NCI-H526 treated with DMSO at 0.1 percent for 48 hours (cell line): ENCODE measurements at places on chromosomes 2 and 18.

DNA sequence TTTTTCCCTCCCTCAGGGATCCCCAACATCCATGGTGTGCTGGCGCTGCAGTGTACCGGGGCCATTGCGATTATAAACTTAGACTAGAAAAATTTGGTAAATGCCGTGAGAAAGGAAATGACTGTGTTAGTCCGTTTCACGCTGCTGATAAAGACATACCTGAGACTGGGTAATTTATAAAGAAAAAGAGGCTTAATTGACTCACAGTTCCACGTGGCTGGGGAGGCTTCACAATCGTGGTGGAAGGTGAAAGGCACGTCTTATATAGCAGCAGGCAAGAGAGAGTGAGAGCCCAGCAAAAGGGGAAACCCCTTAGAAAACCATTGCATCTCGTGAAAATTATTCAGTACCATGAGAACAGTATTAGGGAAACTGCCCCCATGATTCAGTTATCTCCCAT lies 44.3 kb downstream of the NTSR2 start:
- DNase-seq = no peak

- peak; percentile 19 for DNase-seq
Observed at GRCh38 chr2:119536211-119536610, 8.0 kb upstream of the CFAP221 start.

- DNase-seq = no peak
Observed at GRCh38 chr2:124649001-124649400, 623.9 kb downstream of the CNTNAP5 start.

- DNase-seq = no peak
Observed at GRCh38 chr2:235544689-235544969, 50.8 kb downstream of the AGAP1 start.

DNA sequence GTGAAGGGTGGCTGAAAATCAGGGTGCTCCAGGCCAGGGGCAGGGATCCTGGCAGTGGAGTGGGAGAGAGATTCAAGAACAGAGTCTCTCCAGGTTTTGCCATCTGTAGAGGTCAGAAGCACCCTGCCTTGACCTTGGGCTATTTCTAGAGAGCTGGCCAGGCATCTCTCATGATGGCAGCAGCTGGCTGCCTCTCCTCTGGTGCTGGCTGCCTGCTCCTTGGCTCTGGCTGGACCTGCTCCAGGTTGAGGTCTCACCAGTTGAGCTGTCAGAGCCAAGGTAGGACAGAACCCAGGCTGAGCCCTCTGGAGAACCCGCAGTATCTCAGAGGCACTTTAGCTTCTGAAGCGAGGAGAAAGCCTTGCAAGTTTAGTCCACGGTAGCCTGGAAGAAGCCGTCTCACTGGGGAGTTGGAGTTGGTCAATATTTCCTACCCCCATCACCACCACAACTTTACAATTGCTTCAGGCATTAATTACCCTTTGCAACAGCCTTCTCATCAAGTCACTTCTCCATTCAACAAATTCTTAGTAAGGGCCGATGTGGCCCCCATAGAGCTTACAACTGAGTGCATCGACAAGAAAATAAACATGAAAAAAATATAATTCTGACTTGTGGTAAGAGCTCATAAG lies 25.6 kb downstream of the GNLY start:
- no peak for DNase-seq

DNA sequence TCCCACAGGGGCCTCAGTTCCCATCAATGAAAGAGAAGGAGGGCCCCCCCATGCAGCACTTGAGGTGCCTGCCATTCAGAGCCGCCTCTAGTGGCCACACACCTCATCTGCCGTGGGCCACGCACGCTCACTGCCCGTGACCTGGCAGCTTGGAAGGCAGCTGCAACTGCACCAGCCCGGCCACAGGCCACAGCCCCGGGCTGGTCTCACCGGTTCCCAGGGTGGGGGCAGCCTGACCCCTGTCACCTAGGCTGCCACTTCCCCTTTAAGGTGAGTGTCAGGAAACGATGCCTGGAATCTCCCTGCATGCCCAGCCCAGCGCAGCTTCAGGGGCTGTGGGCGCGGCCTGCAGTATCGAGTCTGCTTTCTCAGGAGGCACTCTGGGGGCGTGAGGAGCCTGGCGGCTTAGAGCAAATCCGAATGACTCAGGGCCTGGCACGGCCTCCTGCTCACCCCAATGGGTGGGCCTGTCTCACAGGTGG lies 2.6 kb downstream of the MAB21L4 start:
- no peak for DNase-seq

DNA sequence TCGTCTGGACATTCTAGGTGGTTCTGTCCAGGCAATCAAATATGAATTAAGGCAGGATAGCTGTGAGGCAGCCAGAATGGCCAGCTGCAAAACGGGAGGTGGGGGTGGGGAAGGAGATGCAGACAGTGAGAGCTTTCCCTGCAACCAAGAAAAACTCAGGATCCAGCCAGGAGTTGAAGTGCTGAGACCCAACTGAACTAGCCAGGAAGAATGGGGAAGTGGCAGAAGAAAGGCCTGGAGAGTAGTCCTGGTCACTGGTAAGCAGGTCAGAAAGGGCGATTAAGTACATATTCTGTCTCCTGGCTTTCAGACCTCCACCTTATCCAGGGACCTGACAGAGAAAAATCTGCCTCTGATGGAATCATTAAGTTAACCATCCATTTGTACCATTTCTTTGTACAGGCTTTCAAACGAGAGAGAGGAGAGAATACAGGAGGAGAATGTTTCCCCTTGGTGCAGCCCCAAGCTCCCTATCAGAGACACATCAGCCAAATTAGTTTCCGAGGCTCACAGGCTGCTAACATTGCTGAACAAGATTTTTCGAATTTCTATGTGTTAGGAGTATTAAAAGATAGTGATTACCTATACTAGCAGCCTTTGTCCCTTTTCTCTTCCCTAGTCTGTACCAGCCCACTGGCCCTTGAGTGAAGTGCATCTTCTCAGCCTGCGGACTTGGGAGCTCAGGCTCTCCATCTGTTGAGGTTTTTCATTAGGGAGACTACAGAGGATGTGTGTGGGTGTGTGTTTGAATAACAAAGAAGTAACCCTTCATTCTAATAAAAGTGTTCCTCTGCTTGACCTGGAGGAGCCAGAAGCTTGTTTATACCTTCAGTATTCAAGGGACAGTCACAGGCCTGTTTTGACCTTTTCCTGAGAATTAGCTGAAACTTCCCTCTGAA lies 12.5 kb upstream of the HOXD1 start:
- DNase-seq = peak; percentile 42

DNA sequence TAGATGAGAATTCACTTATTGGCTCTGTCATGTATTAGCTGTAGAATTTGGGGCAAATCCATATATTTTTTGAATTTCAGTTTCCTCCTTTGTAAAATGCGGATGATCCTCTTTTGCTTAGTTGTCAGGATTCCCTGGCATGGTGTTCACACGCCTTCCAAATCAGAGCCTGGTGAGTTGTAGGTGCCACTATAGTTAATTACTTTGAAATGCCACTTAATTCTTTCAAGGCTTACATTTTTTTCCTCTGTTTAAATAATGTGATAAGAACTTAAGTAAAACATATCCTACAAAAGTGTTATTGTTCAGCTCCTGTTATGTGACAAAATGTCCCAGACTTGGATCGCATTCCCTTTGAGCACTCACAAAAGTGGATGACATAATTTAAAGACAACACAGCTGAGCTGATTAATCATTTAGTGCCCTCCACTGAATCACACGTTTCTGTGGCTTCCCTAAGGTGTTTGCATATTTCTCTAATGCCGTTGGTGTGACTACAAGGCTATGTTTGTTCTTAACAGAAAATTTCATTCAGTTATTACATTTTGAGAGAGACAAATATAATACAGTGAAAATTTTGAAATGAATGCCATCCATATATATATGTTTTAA lies 471.2 kb upstream of the CHST9 start:
- DNase-seq = peak; percentile 41

- DNase-seq = no peak
Observed at GRCh38 chr18:11309172-11309571, 159.8 kb upstream of the PIEZO2 start.

- DNase-seq = no peak
Observed at GRCh38 chr2:3712831-3713503, 9.6 kb downstream of the DCDC2C start.

DNA sequence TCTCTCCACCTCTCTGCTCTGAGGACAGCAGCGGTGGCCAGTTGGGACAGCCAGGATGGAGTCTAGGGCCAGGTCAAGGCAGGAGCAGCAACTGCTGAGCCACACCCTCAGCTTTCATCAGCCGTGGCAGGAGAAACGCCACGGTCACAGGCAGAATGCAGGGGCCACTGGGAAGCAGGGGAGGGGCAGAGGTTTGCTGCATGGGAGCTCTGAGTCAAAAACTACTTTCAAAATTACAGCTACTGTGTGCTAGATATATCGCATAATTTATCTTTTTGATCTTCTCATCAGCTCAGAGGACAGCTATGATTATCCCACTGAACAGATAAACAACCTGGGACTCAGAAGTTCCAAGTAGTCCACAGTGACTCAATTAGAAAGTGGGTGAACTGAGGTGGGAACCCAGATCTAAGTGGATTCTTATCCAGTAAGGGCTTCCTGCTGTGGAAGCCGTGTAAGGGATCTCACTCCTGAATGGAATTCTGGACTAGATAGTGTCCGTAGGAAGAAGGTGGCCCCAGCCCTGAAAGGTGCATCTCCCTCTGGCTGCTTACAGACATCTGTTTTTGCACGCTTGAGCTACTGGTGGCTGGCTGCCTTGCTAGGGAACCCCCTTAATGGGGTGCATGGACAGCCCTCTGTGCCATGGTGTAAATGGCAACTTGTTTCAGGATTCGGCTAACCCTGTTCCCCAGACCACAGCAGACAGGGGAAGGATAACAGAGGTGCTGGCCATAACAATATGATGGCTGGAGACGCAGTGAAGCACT lies 194.6 kb upstream of the SMAD2 start:
- DNase-seq = no peak

GRCh38 chr2:241967467-241968144 lies 98.1 kb downstream of the RTP5 start:
- no peak for DNase-seq

DNA sequence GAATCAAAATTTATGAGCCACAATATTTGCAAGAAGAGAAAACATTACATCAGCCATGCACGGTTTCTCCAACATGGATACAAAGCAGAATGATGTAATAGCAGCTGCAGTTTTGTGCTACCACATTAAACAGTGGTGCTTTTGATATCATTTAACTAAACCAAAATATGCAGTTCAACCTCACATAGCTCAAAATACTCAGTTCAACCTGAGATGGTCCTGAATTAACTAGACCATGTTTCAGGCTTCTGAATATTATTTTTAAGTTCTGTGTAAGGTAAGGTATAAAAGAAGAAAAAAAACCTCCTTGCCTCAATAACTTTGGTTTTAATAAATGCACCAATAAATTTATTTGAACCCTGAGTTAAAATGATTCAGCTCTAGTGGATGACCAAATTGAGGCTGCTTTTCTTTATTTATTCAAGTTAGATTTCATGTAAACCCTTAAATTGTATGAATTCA lies 18.8 kb upstream of the TSPYL6 start:
- DNase-seq = no peak

DNA sequence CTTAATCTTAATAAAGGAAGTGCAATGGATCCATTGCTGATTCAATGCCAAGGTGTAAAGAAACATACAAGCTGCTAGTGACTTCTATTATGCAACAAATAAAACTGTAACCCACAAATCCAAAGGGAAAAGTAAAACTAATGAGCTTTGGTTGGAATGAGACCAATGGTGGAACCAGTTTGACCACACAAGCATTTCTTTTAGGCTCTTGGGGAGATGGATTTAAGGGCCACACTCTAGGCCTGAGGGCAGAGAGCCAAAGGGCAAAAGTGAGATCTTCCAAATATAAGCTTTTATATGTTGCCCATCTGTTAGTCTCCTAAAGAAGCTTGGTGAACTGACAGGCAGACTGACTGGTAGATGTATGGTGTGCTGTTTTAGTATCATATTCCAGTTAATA lies 41.5 kb upstream of the MMADHC start:
- DNase-seq = no peak

- no peak for DNase-seq
Observed at GRCh38 chr18:34789768-34790344, 79.8 kb downstream of the DTNA start.

DNA sequence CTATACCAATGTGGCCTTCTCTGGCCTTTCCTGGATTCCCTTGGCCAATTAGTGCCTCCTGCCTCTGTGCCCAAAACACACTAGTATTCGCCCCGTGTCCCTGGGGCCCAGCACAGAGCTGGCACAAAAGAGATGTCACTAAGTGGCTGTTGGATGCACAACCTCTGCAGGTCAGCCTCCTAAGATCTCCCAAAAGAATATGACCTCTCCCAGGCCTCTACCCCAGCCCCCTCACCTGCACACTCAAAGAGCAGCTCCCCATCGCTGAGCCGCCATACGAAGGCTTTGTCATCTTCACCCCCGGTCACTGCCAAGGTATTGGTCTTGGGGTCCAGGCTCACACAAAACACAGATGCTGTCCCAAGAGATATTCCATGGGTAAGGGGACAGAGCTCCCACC lies 2.7 kb downstream of the AAMP start:
- DNase-seq = no peak

- DNase-seq = no peak
Observed at GRCh38 chr2:204863336-204863735, 318.1 kb downstream of the PARD3B start.

DNA sequence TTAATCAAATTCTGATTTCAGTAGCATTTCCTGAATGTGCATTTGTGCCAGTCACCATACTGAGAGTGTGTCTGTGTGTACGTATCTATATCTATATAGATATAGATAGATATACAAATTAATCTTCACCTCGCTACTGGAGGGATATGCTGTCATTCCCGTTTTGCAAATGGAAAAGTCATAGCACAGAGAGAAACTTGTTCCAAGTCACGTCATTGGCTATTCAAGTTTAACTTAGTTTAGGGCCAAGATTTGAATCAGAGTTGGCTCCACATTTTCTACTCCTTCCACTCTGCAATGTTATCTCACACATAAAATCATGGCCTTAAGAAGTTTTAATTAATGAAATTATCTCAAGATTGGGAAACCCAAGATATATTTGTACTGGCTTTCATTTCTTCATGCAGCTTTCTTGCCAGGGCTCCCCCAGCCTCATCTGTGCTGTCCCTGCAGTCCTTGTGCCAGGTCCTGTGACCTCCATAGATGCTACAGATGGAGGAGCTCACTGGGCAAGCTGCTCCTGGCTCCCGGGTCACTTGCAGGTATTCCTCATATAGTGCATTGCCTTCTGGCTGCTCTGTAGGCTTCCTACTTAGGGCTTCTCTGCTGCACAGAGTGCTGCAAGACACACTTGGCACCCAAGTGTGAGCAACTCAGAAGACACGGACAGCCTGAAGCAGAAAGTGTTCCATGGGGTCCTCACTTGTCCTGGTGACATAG lies 245.8 kb downstream of the KCNS3 start:
- DNase-seq = no peak

- no peak for DNase-seq
Observed at GRCh38 chr2:64350996-64351395, 103.0 kb upstream of the LGALSL start.

DNA sequence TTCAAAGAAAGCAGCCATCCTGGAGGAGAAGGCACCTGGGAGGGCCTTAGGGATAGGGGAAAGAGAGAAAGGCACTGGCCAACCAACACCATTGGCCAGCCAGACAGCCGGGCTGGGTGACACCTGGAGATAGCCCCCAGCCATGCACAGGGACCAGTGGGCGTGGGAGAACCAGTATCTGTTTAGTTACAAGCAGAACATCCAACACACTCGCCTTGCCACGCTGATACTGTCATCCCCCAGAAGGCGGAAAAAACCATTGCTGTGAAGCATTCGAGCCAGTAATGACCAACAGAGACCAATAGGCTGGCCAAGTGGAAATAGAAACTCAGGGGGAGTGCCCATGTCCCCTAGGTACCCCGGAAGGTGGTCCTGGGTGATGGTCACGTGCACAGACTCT lies 15.5 kb downstream of the ASPRV1 start:
- DNase-seq = no peak

GRCh38 chr2:221372159-221372884 lies 199.8 kb downstream of the EPHA4 start:
- DNase-seq = no peak

GRCh38 chr2:212477571-212477970 lies 61.0 kb downstream of the ERBB4 start:
- DNase-seq = no peak
